Stimulated activated CD4-positive, alpha-beta T cell treated with anti-CD3 and anti-CD28 coated beads, Interleukin-4, amount 100 ng/mL, for 1 hour (primary cell): ENCODE measurements at places on chromosomes 2 and 18.
A peak's percentile ranks its signal among the peaks of the same experiment; 100 is the strongest.

DNA sequence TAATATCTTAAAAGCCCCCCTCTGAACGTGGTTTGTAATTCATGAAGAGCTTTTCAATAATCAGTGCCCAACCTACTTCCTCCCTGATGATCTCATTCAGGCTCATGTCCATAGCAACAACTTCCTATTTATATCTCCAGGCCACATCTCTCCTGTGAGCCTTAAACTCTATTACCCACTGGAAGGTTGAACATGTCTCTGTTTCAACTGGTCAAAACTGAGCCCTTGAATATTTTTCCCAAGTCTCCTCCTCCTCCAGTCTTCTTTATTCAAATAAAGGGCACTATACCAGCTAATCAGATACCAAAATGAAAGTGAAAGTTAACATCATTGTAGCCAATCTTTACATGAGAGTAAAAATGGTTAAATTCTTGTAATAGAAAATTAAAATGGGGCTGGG lies 63.7 kb upstream of the ITGA4 start:
- DNase-seq, result no peak

- no peak for DNase-seq
Observed at GRCh38 chr2:189791338-189792042, 7.2 kb downstream of the PMS1 start.

DNA sequence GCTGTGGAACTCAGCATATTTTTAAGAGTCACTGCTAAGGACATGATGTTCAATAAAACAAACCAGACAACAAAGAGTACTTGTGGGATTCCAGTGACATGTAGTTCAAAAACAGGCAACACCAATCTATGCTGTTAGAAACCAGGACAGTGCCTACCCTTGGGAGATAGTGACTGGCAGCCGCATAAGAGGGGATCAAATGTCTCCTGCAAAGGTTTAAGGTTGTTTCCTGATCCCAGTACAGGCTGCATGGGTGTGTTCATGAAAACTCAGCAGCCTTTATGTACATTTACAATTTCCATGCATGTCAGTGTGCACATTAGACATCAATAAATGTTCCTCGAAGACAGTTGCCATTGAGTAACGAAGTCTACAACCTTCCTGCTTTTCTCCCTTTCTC lies 183.8 kb downstream of the PID1 start:
- DNase-seq, result no peak

GRCh38 chr18:76943542-76944339 lies 121.4 kb downstream of the ZNF236 start:
- DNase-seq, result no peak

- no peak for DNase-seq
Observed at GRCh38 chr18:74977041-74977440, 231.9 kb downstream of the PTGR3 start.

DNA sequence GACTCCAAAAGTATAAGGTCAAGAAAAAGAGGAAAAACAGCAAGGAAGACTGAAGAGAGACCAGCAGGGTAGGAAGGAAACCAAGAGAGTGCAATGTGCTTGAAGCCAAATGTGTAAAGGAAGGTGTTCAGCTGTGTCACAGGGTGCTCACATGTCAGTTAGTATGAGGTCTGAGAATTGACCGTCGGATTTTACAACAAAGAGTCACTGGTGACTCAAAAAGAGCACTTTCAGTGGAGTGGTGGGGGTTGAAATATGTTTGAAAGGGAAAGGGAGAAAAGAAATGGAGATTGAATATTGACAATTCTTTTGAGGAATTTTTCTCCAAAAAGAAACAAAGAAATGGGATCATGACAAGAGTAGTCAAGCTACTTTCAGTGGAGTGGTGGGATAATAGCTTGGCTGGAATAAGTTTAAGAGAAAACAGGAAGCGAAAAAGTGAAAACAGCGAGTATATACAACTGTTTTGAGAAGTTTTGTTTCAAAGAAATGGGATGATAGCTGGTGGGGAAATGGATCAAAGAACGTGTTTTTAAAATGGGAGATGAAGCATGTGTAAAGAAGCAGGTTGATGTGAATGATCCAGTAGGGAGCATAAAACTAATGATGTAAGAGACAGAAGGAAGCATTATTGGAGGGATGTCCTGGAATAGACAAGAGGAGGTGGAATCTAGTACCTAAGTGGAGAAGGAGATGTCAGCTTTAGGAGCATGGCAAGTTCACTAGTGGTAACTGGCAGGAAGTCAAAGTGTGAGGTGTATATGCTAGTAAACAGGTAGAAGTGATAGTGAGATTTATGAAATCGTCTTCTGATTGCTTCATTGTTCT lies 3.6 kb upstream of the TSPYL6 start:
- no peak for DNase-seq

DNA sequence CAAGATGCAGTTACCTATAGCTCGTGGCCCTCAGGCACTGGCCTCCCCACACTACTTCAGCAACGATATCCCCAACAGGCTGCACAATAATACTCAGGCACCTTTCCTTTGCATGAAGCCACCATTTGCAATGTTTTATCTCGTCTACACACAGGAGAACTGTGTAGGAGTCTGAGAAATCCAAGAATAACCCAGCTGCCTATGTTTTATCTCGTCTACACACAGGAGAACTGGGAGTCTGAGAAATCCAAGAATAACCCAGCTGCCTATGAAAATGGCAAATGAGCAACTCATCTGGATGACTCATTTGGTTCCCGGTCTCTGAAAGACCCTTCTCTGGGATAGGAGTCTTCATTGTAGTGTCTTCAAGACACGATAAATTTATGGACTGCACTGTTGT lies 18.3 kb upstream of the LNPK start:
- no peak for DNase-seq

GRCh38 chr2:31694444-31694843 lies 113.7 kb upstream of the SRD5A2 start:
- DNase-seq, result no peak

- no peak for DNase-seq
Observed at GRCh38 chr2:109130723-109130995, 1.7 kb downstream of the SH3RF3 start.

DNA sequence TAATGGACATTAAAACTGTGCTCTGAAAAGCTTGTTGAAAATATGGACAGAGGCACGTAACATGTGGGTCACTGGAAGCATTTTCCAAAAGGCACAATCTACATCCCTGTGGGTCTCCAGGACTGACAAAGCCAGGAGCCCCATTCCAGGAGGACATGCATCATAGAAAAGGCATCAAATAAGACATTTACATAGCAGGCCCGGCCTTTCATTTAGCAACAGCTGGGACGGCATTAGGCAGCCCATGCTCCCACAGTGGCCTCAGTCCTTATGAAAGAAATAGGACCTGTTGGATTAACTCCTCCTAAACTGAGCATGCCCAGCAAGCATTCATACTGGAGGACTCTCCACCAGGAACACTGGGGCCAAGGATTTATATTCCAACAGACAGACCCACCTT lies 72.2 kb downstream of the TWIST2 start:
- no peak for DNase-seq

GRCh38 chr2:61420991-61421544 lies 49.8 kb downstream of the USP34 start:
- no peak for DNase-seq

GRCh38 chr2:156333951-156334495 lies 1.5 kb upstream of the NR4A2 start:
- DNase-seq, result peak; percentile 57

DNA sequence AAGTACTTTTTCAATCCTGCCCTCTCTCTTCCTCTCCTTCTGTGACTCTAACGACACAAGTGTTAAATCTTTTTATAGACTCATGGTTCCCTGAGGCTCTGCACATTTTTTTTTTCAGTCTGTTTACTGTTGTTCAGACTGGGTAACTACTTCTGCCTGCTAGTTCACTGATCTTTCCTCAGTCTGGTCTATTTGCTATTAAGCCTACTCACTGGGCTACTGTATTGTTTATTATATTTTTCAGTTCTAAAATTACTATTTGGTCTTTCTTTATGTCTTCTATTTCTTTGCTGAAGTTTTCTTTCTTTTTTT lies 21.3 kb downstream of the PPP3R1 start:
- DNase-seq, result no peak

DNA sequence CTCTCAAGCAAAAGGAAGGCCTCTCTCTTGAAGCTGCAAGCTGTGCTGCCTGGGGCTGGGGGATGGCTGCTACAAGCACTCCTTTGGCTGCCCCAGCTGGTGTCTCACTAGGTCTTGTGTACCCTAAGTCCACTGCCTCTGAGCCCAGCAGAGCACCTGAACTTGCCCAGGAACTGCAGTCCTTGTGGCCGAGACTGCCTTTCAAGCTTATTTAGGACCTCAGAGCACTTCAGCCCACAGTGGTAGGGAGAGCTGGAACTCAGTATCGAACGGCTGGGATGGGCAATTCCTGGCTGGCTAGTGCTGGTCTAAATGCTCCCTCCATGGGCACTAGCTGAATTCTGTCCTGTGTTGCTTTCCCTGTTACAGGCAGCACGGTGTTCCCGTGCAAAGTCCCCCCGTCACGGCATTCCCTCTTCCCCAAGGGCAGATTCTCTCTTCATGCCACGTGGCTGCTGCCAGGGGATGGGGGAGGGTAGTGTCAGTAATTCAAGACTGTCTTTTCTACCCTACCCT lies 25.9 kb downstream of the STPG4 start:
- no peak for DNase-seq

DNA sequence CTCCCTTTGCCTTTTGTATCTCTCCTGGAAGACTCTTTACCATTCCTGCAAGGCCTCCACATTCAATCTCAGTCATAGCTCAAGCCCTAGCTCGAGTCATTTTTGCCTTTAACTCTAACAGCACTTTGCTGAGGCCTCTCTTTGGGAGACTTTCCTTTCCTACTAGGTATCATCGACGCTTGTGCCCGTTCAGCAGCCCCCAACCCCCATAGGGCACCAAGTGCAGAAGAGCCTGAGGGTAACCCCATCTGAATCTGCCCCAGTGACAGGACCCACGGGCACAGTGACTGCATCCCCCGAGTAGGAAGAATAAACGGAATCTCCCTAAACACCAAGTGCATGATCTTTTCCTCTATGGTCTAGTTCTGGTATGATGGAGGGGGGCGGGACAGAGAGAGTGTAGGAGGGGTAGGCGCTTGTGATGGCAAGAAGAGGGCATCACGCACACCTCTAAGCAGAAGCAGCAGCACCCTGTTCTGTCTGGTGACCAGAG lies 66.3 kb downstream of the UXS1 start:
- no peak for DNase-seq

- DNase-seq, result no peak
Observed at GRCh38 chr2:95573866-95574265, 17.9 kb upstream of the TRIM43 start.

GRCh38 chr2:197838036-197838435 lies 33.6 kb downstream of the PLCL1 start:
- DNase-seq, result no peak

- no peak for DNase-seq
Observed at GRCh38 chr2:138184428-138184827, 220.2 kb downstream of the HNMT start.

DNA sequence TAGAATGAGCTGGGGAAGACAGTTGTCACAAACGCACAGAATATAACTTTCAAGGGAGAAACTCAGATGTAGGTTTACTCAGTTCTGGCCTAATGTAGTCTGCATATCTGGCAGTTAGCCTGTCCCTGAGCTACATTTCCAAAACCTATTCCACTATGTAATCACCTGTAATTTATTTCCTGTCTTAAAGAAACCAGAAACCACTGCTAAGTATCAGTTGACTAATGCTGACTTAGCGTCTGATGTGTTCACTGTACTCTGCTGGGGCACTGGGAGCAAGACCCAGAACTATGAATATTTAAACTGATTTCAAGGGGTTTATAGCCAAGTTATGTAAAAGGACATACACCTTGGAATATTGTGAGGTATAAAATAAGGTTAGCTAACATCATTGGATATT lies 1995.2 kb upstream of the PIK3C3 start:
- no peak for DNase-seq

DNA sequence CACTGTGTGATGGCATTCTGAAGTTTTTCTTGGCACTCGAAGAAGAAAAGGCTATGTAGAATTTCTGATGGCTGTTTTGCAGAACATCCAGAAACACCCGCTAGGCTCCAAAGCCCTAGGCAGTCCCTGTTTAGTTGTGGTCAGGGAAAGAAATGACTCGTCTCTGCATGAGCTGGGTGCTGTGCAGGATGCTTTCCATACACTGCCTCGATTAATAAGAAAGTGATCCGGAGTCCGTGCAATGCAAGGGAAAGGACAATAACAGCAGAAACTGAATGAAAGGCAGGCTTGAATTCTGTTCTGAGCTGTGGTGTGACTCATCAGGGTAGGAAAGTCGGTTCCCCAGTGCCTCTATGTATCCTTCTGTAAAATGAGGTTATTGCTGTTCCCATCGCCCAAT lies 18.7 kb downstream of the MAPRE3 start:
- DNase-seq, result no peak

- DNase-seq, result no peak
Observed at GRCh38 chr2:138421971-138422335, 79.6 kb upstream of the SPOPL start.

- no peak for DNase-seq
Observed at GRCh38 chr18:60146220-60146960, 226.2 kb downstream of the MC4R start.

GRCh38 chr18:29311580-29311979 lies 1134.7 kb upstream of the CDH2 start:
- no peak for DNase-seq

DNA sequence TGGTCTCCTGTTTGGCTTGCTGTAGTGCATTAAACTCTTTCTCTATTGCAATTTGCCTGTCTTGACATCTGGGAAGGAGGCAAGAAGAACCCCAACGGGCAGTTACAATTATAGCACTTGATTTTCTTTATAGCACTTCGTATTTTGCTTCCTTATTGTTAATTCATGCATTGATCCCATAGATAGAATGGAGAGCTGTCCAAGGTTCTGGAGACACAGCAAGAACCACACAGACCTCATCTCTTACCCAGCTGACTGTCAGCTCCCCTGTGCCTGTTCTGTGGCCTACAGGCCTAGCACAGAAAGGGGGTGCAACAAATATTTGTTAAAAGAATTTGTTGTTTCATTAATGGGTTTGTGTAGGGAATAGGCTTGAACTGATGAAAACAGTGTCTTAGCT lies 194.3 kb downstream of the GALNT1 start:
- DNase-seq, result no peak

DNA sequence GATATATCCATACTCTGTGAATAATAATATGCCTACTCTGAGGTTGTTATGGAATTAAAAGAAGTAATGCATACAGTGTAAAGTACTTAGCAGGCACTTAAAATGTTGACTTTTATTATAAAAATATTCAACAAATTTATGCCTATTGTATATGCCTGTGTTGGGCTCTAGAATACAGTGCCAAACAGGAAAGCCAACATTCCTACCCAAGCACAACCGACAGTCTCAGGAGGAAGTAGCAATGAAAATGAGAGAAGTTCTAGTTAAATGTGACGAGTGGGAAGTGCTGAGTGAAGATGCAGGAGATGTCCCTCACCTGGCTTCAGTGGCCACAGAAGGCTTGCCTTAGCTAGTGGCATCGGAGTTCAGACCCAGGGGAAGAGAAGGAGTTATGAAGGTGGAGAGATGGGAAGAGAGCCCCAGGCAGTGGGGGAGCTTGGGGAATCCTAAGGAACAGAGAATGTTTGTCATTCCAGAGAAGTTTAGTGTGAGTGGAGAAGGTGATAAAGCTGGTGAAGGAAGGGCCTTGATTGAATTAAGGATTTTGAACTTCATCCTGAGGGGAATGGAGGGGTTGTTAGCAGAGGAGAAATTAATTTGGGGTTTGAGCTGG lies 105.4 kb upstream of the CNGA3 start:
- no peak for DNase-seq

- DNase-seq, result peak; percentile 50
Observed at GRCh38 chr2:43218702-43219382, 7.6 kb downstream of the ZFP36L2 start.

GRCh38 chr2:67596871-67597270 lies 199.7 kb downstream of the ETAA1 start:
- DNase-seq, result no peak
